Daoy (cell line): ENCODE measurements at places on chromosomes 3 and 15.

DNA sequence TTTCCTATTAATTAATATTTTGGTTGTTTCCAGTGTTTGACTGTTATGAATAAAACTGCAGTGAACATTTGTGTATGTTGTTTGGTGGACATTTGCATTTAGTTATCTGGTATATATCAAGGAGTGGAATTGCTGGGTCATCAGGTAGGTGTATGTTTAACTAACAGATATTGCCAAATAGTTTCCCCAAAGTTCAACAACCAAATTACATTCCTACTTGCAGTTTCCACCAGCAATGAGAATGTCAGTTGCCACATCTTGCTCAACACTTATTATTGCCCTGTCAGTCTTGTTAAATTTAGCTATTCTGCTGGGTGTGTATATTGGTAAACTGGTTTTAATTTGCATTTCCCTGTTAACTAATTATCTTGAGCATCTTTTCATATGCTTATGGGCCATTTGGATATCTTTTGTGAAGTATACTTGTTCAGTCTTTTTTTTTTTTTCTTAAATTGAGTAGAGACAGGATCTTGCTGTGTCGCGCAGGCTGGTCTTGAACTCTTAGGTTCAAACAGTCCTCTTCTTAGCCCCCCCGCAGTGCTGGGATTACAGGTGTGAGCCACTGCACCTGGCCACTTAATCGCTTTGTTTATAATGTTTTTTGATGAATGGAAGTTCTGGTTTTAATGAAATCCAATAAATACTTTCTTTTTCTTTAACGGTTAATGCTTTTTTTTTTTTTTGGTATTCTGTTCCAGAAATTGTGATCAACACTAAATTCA, 7.9 kb downstream of the FEM1B start:
- no peak for DNase-seq

- DNase-seq: no peak
Observed at GRCh38 chr3:46990573-46991374, 11.3 kb downstream of the NBEAL2 start.

DNA sequence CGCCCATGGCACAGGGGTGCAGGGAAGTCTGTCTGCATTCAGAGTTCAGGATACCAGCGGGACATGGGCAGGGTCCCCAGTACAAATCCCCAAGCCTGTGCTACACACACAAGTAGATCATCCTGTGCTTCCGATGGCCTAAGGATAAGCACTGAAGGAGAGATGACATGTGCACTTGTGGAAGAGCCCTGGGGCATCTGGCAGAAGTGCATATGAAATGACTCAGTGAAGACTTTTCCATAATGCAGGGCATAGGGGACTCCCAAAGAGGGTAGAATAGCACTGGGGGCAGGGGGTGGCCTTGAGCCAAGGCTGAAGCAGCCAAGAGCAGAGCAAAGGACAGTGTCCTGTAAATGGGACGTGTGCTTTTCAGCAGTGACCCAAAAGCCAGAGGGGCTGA, 22.9 kb downstream of the ADAMTS17 start:
- peak; percentile 46 for DNase-seq

GRCh38 chr3:97793420-97794019, 28.3 kb upstream of the CRYBG3 start:
- DNase-seq: peak; percentile 49

GRCh38 chr15:66832664-66833063, 130.6 kb downstream of the SMAD6 start:
- DNase-seq: no peak

DNA sequence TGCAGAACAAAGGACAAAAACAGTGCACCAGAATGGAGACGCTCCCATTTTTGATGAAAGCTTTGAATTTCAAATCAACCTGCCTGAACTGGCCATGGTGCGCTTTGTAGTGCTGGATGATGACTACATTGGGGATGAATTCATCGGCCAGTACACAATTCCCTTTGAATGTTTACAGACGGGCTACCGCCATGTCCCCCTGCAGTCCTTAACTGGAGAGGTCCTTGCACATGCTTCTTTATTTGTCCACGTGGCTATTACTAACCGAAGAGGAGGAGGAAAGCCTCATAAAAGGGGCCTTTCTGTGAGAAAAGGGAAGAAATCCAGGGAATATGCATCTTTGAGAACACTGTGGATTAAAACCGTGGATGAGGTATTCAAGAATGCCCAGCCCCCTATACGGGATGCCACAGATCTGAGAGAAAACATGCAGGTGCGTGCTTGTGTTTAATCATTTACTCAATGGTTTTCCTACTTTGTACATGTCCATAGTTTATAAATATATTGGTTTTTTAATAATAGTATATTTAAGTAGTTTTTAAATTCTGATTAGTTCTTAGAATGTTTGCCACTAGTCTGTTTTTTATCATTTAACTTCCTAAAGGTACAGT, 127.1 kb downstream of the PLCL2 start:
- DNase-seq: no peak

GRCh38 chr3:143601723-143602484, 246.4 kb downstream of the SLC9A9 start:
- DNase-seq: no peak

DNA sequence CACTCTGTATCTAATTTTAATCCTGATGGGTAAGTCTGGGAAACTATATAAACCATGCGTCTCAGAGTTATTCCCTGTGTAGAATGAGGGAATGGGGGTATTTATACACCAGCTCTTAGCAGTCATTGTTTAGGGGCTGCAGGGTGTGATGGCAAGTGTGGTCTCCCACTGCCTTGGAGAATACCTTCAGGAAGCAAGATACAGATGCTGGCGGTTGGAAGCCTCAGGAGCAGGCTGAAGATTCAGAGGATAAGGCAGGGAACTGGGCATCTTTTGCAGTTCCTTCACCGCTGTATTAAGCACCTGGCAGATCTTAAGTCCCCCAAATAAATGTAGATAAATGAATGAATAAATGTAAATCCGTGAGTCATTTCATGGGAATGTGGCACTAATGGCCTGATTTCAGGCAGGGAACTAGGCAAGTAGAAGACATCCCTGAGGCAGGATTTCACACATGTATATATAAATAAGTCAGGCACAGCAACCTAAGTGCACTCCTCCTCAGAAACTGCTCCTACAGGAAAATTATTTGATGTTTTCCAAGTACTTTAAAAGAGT, 209.2 kb upstream of the GADL1 start:
- DNase-seq: no peak

DNA sequence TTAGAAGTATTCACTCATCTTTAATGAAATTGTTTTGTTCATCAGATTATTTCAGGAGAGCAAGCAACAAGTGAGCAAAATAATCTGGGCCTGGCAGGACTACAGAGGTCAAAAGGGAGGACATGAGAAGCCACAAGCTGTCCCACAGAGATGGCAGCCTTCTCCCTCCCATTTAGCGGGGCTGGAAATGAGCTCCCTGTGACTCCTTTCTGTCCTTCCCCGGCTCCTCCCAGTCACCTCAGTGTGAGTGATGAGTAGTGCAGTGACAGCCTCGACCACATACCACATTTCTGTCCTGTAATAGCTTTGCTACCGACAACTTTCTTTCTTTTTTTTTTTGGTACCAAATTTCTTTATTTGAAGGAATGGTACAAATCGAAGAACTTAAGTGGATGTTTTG, 38.0 kb downstream of the RAB7A start:
- DNase-seq: no peak
